ENCODE measurements at places on chromosomes 6 and 20.

DNA sequence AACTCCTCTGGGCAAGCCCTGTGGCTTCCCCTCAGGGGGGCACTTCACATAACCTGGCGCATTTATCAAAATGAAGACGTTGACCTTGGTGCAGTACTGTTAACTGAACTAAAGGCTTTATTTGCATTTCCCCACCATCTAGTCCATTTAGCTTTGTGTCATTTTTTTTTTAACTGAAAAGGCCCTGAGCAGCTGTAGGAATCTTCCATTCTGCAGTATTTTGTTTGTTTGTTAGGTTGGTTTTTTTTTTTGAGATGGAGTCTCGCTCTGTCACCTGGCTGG lies 10.7 kb downstream of the TMEM181 start:
- DNase-seq: no peak

- peak; percentile 62 for DNase-seq
Observed at GRCh38 chr20:48760403-48760983, 67.3 kb downstream of the PREX1 start.

DNA sequence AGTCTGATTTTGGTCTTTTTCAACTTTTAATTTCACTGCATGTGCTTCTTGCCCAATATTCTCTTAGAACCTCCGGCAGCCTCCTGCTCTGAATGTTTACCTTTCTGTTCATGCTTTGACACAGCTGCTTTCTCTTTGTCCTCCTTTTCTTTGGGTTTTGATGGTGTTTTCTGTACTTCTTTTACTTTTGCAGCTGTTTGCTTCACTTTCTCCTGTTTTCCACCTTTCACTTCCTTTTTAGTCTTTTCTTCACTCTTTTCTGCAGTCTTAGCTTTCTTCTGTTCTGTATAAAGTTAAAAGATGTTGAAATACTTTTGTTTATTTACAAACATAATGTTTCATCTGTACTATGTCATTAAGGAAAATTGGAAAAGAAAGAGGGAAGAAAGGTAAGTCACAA lies 133.1 kb downstream of the TRDN start:
- DNase-seq: no peak

- no peak for DNase-seq
Observed at GRCh38 chr20:57483287-57484050, 41.5 kb downstream of the CTCFL start.

- no peak for DNase-seq
Observed at GRCh38 chr20:53055367-53056067, 83.4 kb downstream of the TSHZ2 start.

- DNase-seq: no peak
Observed at GRCh38 chr6:21284166-21284565, 309.4 kb upstream of the SOX4 start.

- DNase-seq: no peak
Observed at GRCh38 chr6:169897601-169898358, 146.4 kb downstream of the ERMARD start.

- no peak for DNase-seq
Observed at GRCh38 chr6:44494011-44494501, 106.5 kb downstream of the CDC5L start.

GRCh38 chr20:22420116-22420598 lies 164.2 kb downstream of the FOXA2 start:
- no peak for DNase-seq

GRCh38 chr6:105493736-105494135 lies 90.9 kb upstream of the PREP start:
- no peak for DNase-seq
